Fibroblast of skin of scalp (primary cell): ENCODE measurements at places on chromosomes 7 and 10.
A peak's percentile ranks its signal among the peaks of the same experiment; 100 is the strongest.

DNA sequence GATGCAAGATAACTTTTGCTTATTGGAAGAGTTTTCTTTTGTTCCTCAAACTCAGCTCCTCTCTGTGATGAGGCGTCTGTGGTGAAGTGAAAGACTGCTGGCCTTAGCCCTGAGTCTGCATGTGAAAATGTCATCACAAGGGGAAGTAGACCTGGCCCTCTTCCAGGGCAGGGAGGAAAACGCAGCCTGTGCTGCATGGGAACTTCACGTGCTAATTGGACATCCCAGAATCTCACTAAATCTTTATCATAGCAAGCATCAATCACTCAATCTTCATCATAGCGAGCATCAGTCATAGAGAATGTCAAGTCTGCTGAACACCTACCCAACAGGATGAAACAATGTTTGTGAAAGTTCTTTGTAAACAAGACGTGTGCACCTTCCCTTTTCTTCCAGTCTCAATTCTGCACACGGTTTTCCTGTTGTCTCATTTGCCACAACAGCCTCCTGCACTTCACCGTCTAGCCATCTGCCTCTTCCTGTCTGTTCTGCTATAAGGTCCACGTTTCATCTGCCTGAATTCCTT lies 314.6 kb downstream of the FRMD4A start:
- DNase-seq, result no peak

GRCh38 chr10:73366381-73367298 lies 8.0 kb upstream of the CFAP70 start:
- no peak for DNase-seq

- peak; percentile 23 for DNase-seq
Measured at GRCh38 chr10:35355971-35356724, 19.8 kb downstream of the CCNY start.

GRCh38 chr7:45001826-45002225 lies 1.8 kb downstream of the CCM2 start:
- DNase-seq, result no peak

GRCh38 chr7:54333952-54334351 lies 208.2 kb upstream of the VSTM2A start:
- DNase-seq, result no peak

- no peak for DNase-seq
Measured at GRCh38 chr10:119243967-119244366, 36.6 kb downstream of the GRK5 start.

GRCh38 chr10:119413093-119413453 lies 129.4 kb downstream of the RGS10 start:
- peak; percentile 62 for DNase-seq

DNA sequence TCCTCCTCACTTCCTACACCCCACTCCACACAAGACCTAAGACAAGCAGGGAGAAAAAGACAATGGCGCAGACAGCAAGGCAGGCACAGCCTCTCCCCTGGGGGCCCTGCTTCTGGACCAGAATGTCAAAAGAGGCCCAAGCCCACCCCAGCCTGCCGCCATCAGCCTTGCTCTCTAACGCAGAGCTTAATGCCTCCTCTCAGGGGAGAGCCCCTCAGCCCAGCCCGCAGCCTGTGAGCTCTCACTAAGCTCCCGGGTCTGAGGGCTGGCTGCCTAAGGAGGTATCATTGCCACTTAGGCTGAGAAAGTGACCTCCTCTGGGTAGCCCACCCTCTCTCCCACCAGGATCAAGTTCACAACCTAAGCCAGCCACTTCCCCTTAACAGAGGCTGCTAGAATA lies 16.7 kb downstream of the SLIT1 start:
- DNase-seq, result no peak

GRCh38 chr7:100540073-100540723 lies 1.2 kb downstream of the AGFG2 start:
- DNase-seq, result no peak

DNA sequence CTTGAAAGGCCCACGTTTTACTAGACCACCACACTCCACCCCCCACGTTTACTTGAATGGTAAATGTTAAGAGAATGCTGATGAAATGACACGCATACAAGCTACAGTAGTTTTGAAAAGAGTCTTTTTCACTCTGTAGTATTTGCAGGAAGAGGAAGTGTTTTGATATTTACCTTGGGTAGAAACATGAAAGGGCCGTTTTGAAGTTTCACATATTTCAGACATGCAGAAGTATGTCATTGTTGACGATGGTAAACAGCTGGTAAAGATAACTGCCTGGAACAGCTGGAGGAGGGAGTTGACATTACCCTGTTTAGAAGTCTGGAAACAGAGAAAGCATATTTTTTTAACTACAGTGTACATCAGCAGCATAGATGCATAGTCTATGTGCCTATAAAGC lies 160.7 kb downstream of the NXPH1 start:
- no peak for DNase-seq

GRCh38 chr10:8116926-8117493 lies 62.5 kb downstream of the GATA3 start:
- no peak for DNase-seq

GRCh38 chr7:92695308-92696261 lies 105.4 kb upstream of the FAM133B start:
- DNase-seq, result peak; percentile 93

GRCh38 chr7:100021297-100021696 lies 5.9 kb downstream of the ZKSCAN1 start:
- DNase-seq, result no peak

DNA sequence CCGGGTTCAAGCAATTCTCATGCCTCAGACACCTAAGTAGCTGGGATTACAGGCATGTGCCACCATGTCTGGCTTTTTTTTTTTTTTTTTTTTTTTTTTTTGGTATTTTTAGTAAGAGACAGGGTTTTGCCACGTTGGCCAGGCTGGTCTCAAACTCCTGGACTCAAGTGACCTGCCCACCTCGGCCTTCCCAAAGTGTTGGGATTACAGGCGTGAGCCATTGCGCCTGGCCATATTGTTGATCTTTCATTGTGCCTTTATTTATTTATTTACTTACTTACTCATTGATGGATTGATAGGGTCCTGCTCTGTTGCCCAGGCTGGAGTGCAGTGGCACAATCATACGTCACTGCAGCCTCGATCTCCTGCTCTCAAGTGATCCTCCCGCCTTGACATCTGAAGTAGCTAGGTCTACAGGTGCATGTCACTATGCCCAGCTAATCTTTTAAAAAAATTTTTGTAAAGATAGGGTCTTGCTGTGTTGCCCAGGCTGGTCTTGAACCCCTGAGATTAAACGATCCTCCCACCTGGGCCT lies 30.4 kb downstream of the SVIL start:
- DNase-seq, result no peak

GRCh38 chr10:30562787-30563186 lies 66.8 kb downstream of the LYZL2 start:
- no peak for DNase-seq

DNA sequence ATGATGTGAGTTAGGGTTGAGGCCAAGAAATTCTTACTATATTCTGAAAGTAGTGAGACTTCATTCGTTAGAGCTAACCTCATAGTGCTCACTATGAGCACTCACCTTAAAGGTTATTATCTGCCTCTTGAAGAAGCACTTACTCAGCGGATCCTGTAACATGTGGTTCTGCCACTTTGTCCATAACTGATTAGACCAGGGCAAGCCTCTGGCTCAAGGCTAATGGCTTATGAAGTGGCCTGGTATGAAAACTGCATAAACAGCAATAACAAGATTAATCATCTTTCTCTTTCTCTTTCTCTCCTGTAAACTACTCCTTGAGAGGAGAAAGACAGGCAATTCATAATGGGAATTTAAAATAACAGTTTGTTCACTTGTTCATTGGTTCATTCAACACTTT lies 82.8 kb downstream of the MAPK8 start:
- DNase-seq, result no peak
